ENCODE measurements at places on chromosomes 16 and 17.

GRCh38 chr16:81366316-81366932 lies 51.7 kb downstream of the GAN start:
- DNase-seq = no peak

GRCh38 chr16:52613508-52613907 lies 66.6 kb upstream of the TOX3 start:
- DNase-seq = no peak

DNA sequence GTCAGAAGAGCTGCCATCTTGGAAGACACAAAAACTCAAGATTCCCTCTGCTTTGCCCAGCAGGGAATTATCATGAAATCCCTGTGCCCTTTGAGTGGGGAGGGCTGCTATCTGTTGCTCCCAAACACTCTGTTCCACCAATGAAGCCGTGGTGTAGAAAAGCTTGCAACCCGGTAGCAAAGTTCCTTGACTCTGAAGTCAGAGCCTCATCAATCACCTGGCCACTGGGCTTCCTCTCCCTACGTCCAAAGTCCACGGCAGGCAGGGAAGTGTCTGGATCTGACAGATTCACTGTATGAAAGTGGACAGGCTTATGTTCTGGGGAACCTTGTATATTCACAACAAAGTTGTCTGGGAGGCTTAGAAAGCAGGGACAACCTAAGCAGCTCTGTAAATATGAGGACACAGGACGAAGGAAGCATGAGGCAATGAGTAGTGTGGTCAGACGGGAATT lies 343.3 kb downstream of the SLC39A11 start:
- no peak for DNase-seq

- no peak for DNase-seq
Measured at GRCh38 chr16:47851146-47851545, 304.6 kb downstream of the ABCC12 start.

DNA sequence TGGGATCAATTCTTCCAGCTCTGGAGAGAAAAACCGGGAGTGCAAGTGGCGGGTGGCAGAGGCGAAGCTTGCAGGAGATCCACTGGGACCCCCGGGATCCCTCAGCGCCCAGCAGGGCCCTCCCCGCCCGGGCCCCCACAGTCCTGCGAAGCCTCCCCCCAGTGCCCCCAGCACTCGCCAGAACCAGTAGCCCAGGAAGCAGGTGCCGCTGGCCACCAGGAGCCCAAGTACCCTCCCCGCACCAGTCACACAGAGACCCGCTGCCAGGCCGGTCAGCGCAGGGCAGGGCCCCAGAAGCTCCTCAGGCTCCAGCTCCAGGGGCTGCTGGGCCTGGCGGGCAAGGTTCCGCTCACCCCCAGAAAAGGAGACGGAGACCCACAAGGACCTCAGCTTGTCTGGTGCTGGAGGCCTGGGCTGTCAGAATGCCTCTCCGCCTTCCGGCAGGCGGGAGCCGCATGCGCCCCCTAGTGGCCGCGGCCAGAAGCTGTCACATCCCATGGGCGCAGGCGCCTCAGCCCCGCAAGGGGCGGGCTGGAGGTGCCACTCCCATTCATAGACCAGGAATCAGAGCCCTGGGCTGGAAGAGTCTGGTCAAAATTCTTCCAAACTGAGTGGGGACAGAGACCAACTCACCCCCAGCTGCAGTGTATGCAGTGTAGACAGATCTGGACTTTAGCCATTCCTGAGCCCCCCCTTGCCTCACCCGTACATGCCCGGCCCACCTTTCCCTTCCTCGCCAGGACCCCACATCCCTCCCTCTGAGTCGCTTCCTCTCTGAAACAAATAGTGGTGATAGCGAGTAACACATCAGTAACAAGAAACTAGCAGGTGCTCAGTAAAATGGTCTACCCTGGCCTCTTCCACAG lies 1002.3 kb downstream of the KCNJ18 start:
- DNase-seq = no peak

Measured in right forelimb (tissue), 1 donor.